DMS 273 treated with DMSO at 0.1 percent for 48 hours (cell line): ENCODE measurements at places on chromosomes 1 and 21.

DNA sequence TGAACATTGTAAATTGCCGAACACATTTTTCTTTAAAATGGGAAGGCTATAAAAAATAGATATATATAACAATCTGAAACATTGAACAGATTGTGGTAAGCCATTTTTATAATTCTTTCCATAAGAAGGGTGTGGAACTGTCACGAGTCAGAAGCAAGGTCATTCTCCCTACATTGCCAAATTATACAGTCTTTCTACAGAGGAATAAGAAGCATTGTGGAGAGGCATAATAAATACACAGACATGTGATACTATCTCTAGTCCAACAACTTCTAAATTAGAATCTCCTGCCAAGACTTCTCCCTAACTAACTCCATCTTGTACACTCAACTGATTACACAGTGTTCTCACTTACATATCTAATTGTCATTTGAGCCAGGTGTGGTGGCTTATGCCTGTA is 227.9 kb downstream of the CENPF start:
- DNase-seq, result no peak

DNA sequence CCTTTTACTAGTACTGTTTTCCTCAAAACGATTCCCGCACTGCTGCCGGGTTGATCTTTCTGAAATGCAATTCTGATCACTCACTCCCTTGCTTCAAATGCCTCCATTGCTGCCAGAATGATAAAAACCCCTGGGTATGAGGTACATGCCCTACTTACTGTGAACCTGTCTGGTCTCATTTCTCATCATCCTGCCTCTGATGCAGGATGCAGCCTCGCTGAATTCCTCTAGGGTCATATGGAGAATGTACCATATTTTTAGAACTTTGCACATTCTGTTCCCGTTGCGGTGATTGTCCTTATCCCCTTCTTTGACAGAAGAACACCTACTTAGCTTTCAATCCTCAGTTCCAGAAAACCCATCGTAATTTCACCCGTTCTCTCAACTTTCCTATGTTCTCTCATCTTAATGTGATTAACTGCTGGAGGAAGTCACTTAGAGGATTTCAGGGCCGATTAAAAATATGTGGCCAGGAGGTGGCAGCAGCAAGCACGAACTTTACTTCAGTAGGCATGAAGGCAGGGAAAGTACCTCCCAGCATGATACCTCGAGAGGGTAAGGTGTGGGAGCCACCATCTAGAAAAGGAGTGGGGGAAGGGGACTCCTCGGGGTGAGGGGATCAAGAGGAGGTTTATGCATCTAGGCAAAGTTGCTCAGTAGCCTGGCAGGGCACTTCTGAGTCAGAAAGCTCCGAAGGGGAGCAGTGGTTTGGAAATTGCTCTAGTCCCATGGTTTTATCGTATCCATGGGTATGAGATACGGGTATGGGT is 361.5 kb upstream of the ZP4 start:
- DNase-seq, result peak; percentile 14

- DNase-seq, result no peak
Observed at GRCh38 chr1:10117132-10117531, 84.4 kb downstream of the UBE4B start.

DNA sequence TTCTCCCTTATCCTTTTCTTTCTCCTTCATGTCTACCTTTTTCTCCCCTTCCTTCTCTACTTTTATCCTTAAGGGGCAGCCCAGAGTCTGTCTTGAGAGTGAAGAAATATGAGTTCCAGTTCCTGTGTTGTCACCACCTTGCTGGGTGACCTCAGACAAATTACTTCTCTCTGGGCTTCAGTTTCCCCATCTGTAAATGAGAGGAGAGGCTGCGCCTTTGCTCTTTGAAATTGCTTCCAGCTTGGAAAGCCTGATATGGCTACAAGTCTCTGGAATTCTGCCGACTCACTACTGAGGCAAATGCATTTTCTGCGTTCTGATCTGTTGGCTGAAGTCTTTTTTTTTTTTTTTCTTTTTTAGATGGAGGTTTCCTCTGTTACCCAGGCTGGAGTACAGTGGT is 119.2 kb downstream of the SYF2 start:
- no peak for DNase-seq

- no peak for DNase-seq
Observed at GRCh38 chr1:230753586-230754251, 6.5 kb downstream of the CAPN9 start.

- DNase-seq, result peak; percentile 56
Observed at GRCh38 chr1:115837740-115838421, 3.0 kb downstream of the NHLH2 start.

DNA sequence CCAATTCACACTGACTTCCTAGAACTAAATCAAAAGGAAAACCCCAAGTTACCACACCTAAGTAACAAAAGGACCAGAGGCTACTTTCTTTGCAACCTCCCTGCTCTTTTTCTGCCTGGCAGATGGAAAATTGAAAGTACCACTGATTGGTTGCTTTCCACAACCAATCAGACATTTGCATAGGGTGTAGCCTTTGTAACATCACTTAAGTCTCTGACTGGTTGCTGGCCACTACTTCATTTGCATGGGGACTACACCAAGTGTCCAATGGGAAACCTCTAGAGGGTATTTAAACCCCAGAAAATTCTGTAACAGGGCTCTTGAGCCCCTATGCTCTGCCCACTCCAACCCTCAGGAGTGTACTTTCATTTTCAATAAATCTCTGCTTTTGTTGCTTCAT is 365.0 kb downstream of the LTN1 start:
- no peak for DNase-seq

GRCh38 chr1:86530211-86530845 is 16.6 kb upstream of the CLCA4 start:
- no peak for DNase-seq

- no peak for DNase-seq
Observed at GRCh38 chr1:42962641-42963377, 4.1 kb upstream of the SLC2A1 start.

- no peak for DNase-seq
Observed at GRCh38 chr1:72197786-72198185, 84.6 kb downstream of the NEGR1 start.

DNA sequence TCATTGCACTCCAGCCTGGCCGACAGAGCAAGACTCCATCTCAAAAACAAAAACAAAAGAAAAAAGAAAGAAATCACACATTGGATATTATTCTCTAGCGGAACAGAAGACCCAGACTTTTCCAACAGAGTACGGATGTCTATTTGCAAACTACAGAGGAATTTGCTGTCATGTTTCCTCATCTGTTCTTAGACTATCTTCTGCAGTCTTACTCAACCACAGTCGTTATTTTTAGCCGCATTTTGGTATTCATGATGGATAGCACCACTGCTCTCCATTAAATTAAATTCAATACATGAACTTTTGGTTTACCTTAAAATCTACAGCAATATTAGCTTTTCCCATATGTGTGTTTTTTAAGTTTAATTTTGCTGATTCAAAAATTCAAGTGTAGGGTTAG is 14.2 kb upstream of the HEATR1 start:
- DNase-seq, result no peak

GRCh38 chr1:218931324-218931723 is 242.4 kb upstream of the LYPLAL1 start:
- DNase-seq, result no peak

GRCh38 chr1:24535021-24535424 is 20.9 kb upstream of the NCMAP start:
- DNase-seq, result no peak

DNA sequence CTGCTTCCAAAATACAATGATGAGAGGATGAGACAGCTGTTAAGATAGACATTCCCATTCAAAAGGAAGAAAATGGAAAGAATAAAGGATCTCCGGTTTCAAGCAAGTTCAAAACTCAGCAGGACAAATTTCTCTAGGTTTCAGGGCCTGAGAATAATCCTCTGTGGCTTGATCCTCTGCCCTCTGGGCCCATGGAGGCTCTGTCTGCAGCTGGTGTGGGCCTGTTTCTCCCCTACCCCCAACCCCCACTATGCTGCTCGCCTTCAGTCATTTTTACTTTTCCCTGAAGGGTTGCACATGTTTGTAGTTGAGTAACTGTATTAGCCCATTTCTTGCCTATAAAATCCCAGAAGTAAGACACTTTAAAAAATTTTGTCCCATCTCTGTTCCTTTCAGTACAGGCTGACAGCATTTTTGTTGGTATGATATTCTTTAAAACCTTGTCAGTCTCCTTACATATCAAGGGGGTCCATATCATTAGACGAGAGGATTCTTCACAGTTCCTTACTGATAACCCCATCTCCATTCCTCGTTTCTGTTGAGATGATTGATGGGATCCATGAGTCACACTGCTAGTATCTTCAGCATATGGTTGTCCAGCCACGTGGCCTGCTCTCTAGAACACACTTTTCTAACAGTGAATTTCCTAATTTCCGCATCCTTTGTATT is 10.5 kb downstream of the ZMYM4 start:
- DNase-seq, result no peak

- DNase-seq, result no peak
Observed at GRCh38 chr1:86812286-86812685, 101.6 kb downstream of the SELENOF start.

DNA sequence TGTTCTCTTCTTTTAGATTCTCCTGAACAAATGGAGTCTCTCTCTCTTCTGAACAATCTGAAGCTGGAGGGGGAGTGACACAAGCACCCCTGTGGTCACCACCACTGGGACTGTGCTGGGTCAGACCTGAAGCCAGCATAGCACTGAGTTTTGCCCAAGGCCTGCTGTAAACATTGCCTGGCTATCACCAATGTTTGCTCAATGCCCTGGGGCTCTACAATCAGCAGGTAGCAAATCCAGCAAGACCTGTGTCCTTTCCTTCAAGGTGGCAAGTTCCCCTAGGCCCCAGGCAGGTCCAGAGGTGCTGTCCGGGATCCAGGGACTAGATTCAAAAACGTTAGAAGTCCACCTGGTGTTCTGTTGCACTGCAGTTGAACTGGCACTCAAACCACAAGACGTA is 282.8 kb upstream of the PROX1 start:
- no peak for DNase-seq
